ENCODE measurements at places on chromosomes 13 and 19.

DNA sequence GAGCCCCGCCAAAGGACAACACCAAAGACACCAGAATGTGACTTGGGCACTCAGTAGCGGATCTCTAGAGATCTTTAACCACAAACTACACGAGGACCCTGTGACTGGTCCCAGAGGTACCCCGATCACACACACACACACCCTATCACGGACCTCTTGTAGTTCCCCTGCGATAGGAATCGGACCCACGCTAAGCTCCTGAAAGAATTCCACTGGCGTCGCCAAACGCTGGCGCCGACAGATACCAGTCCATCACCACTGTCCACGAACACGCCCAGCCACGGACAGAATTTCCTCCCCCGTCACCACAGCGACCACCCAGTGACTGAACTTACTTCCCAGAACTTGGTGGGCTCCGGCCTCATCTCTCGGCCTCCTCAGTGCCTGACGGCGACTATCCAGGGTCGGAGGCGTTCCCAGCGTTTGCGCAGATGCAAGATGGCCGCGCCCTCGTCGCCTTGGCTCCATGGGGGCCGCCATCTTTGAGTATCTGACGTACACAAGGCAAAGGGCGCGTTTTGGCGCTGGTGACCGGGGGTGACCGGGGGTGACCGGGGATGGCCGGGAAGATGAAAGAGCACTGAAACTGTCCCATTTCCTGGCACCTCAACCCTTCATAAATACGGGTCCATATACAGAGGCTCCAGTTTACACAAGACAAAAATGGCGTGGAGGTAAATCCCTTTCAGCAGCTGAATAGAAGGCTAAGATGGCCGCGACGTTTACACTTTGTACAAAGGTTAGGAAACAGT lies at the start of gene ZNF615:
Gene ZNF615 (minus strand): TSS at position 406 of the 752 bp plus-strand sequence. CDS start 4,500 bp downstream, outside the sequence.
- DNase-seq = peak; percentile 92

GRCh38 chr13:93004919-93005318 lies 221.7 kb upstream of the GPC6 start:
- no peak for DNase-seq

DNA sequence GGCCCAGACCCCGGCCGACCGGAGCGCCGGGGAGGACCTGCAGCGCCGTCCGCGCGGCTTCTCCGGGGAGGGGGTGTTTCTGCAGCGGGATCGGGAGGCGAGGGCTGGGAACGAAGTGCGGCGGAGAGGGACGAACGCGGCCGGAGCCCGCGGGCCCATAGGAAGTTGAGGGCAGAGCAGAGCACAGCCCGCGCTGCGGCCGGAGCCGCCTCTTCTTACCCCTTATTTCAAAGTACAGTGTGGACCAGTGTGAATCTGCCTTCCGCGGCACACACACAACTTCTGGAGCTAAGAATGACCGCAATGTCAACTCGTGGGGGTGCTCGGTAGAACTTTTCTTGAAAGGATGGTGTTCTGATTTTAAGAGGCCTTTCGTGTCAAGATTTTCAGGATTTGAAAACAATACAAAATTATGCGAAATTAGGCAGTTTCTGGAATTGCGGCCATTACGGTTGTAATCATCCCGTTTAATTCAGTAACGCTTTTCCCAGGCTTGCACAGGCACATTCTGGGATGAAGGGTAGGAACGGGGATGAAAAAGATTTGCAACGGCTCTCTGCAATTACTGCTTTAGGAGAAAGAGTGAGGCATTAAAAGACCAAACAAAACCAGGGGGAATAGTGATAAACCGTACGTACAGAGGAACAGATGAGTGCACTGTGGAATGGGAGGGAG lies 821 bp downstream of the TDRD3 start:
- DNase-seq = no peak

- DNase-seq = no peak
Measured at GRCh38 chr19:43594081-43594697, 1.7 kb downstream of the IRGQ start.

DNA sequence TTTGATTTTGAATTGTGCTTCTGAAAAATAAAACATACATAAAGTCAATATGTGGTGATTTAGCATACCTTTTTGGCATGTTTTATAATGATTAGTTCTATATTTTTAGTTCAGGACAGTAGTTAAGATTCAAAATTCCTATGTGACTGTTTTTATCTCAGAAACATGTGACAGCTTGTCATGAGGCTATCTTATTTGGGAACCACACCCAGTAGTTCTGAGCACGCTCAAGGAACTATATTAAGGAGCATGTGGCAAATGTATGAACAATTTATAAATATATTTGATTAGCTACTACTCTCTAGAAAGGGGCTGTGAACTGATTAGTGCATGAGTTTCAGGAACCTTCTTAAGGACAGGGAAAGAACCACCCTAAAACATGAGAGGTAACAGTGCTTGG lies 38.8 kb downstream of the FGF9 start:
- no peak for DNase-seq

GRCh38 chr13:70585109-70585508 lies 476.9 kb upstream of the KLHL1 start:
- no peak for DNase-seq

DNA sequence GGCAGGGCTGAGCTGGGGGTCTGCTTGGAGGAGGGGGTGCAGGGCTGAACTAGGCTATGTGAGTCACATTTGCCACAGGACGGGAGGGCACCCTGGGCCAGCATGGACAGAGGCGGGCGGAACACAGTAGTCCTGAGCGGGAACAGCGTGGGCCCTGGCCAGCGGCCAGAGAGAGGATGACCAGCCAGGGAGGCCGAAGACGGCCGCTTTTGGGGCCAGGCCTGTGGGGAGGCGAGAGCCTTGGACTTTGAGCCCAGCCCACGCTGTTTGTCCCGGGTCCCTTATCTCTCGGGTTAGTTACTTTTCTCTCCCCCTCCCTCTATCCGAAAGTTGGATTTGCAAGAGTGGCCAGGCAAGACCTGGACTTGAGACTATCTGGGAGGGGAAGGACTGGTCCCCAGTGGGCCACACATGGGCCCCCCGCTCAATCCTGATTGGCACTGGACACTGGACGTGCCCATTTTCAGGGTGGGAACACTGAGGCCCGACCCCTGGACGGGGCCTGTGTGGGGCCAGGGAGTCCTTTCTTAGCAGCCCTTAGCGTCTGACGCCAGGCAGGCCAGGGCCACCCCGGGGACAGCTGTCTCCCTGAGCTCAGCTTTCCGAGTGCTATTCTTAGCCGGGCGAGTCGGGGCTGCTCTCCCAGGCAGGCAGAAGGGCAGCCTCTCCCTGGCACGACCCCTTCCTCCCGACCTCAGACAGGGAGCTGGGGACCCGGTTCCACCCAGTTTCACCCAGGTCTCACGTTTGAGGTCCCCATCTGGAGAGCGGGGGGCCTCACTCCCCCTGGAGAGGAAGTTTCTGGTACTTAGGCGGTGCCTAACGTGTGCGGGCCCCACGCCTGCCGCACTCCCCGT lies 833 bp downstream of the GAMT start:
- no peak for DNase-seq

DNA sequence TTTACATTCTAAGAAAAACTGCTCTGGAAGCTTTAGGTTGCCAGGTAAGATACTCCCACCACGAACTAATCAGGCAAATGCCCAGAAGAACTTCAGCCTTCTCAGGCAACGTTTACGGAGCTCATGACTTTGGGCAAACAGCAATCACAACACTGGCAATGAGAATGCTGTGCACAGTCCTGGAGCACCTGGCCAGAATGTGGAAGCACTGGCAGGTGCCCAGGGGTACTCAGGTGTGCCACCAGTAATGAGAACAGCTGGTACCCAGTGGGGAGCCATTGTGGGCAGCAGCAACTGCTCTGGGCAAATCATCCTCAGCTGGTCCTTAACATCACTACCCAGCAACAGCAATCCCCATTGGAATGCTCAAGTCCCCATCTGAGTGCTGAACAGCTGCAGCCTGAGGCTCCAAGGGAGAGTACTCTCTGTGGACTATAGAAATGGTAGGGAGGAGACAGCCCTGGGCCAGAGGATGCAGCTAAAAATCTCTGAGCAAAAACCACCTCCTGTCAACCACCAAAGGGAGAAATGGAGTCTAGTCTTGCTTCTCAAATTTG lies 210.0 kb downstream of the FOXO1 start:
- DNase-seq = no peak

DNA sequence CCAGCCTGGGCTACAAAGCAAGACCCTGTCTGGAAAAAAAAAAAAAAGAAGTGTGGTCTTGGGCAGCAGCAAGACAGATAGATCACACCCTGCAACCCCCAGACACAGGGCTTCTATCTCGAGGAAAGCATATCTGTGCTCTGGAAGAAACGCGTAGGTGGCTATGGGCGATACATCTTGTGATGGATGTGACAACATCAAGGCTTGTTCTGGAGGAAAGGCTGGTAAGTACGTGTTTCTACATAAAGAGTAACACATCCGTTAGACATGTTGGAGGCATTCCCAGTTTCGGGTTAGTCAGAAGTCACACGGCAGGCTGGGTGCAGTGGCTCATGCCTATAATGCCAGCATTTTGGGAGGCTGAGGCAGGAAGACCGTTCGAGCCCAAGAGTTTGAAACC lies 6.6 kb upstream of the DHDH start:
- no peak for DNase-seq

DNA sequence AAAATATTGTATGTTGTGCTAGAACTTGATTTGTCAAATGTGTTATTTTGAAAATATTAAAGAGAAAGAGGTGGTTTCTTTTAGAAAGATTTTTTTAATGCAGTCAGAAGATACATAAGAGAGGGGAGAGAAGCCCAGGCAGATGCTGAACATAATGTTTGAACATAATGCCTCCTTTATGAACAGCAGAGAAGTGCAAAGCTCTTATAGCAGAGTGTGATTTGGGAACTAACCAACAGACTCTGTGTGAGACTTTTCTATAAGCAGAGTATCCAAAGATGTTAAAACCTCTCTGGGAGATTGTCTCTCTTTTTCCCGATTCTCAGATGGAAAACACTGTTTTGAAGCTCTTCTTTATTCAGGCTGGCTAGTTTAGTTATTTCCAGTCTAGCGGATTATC lies 1274.1 kb upstream of the SPRY2 start:
- no peak for DNase-seq
